Stimulated activated CD4-positive, alpha-beta T cell treated with anti-CD3 and anti-CD28 coated beads, Interleukin-15, amount 100 ng/mL, for 1 hour (primary cell): ENCODE measurements at places on chromosomes 5 and 9.

DNA sequence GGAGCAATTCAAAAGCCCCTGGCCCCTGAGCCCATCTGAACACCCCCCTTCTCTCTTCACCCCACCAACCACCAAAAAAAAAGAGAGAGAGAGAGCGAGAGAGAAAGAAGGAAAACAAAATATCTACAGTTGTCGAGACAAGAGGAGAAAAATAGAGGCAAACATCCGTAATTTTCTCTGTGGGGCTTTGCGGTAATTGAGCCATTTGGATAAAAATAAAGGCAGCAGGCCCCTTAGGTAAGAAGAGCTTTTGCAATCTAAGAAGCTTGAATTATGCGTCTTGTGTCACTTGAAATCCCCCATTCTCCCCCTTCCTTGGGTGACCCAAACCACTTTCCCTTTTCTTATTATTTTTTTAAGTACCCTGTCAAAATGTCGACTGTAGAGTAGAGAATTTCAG, 35.5 kb upstream of the FUBP3 start:
- DNase-seq = no peak

GRCh38 chr9:81225596-81225995, 463.8 kb downstream of the TLE1 start:
- DNase-seq = no peak

DNA sequence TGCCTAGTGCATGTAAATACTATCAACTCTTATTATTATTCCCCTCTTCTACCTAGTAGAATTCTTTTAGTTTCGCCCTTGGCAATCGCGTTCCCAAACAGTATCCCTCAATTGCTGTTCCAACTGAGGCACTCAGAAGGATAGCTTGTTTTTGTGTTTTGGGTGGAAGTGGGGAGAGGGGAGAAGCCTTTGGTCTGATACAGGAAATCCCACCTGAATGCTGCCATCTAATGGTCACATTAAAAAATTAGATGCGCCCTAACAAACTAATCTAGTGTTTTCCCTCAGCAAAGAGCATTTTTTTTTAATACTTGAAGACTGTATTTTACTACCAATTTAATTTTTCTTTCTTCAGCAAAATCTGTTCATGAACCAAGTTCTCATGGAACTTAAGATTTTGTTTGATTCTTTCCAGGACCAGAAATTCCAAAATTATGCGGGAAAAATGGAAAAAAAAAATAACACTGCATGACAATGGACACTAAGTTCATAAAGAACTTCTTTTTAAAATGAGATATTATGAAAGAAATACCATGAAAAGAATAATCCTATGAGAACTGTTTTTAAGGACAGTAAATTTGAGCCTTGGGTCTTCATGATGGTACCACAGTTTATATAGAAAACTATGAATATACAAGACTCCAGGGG, 22.2 kb upstream of the GLDC start:
- no peak for DNase-seq

GRCh38 chr9:97564291-97565175, 63.1 kb downstream of the TMOD1 start:
- DNase-seq = no peak

DNA sequence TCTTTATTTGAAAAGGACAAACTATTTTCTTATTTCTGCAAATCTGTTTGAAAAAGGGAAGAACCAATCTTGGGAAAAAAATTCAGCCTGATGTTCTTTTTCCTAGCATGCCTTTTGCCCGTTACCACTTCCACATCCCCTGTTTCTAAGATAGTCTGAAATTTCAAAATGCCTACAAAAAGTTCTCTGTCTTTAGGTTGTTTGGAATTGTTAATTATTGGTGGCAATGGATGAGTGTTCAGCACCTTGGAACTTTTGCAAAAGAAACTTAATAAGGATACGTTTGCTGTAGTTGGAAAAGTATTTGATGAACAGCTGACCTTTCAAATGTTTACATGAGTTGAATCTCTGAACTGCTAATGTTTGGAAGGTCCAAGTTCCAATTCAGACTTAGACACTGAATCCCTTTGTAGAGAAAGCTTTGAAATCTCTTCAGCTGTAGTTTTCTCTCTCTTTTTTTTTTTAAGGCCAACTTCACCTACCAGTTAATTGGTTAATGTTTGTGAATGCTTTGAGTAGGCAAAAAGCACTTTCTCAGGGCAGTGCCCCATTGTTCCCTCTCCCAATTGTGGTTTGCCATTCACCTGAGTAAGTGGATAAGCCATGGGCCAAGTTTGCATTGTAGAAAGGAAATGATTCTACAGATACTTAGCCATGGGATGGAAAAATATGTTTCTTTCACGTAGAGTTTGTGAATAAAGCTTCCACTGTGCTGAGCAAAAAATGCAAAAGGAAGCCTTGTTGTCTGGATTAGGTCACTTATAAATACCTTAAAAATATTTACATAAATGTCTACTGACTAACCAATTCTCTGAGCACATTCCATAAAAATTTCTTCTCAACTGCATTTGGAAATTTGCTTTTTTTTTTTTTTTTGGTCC, 156.4 kb upstream of the ELL2 start:
- DNase-seq = no peak

DNA sequence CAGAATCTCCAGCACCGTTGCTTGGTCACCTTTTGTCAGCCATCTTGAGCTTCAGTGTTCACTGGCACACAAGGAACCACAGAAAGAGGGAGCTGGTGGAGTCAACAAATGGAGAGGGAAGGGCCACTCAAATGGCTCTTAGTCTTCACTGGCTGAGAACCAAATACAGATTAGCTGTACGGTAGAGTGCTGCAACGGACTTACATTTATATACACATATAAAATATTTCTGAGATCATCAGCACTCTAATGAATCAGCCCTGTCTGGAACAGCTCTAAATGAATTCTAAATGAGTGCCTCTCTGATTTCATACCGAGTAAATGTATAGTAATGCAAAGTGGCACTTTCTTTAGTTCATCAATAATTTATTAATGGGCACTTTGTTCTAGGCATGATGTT, 24.8 kb downstream of the KCTD16 start:
- no peak for DNase-seq

DNA sequence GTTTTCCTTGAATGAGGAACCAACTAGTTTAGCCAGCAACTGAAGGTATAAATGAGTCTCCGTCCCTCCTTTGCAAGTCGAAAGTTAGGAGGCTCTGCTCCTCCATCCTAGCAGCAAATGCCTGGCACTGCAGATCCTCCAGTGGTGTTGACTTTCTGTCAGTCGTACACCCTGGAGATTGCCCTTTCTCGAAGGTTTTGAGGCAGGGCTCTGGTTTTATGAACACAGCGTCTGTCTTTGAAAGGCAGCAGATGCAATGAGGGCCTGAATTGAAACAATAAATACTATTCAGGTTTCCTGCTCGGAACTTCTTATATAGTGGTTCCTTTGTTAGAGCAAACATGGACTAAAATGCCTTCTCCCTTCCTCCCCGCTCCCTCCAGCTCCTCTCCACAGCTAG, 284.0 kb downstream of the TMEM38B start:
- DNase-seq = no peak

DNA sequence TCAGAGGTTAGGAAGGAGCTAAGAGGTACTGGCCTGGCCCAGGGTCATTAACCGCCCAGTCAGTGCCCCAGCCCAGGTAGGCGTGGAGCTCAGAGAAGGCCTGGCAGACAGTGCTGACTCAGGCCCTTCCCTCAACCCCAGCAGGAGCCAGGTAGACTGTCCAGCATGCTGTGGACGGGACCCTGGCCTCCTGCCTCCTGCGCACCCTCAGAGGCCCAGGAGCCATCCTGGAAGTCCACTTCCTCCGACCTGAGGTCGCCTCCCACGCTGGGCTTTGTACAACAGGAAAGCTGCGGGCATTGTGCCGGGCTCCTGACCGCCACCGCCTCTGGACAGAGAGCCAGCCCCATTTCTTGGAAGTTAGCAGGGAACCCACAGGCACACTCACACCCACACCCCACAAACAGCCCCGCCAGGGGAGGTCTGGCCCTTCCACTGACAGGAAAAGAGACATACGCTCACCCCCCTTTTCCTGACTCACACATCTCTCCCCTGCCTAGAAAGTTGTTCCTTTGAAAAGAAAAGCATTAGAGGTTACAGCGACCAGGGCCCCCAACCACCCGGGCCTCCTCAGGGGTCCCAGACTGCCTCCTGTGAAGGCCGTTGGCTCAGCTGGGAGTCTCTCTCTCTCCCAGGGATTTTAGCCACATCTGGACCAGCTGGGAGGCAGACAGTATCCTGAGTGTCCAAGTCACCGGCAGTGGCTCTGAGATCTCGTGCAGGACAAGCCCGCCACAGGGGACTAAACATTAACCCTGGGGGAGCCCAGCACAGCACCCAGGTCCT, 7.7 kb downstream of the RALGDS start:
- DNase-seq = no peak

GRCh38 chr9:77927265-77927664, 104.3 kb downstream of the GNAQ start:
- DNase-seq = no peak

DNA sequence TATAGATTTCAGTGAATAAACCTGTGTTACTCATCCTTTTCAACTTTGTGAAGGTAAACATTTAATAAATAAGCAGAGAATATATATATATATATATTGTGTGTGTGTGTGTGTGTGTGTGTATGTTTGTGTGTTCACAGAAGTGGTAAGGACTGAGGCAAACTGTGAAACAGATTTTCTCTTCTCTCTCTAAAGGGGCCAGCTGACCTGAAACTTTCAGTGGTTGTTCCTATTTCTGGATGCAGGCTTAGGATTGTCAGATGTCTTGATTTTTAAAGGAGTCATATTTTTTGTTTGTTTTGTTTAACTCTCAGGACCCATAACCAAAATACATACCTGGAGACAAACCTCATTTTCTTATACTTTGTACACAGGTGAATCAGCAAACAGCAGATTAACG, 714.9 kb upstream of the MEF2C start:
- DNase-seq = no peak

GRCh38 chr9:5516453-5517220, 6.3 kb downstream of the PDCD1LG2 start:
- no peak for DNase-seq

GRCh38 chr9:89999534-90000370, 394.9 kb downstream of the GADD45G start:
- DNase-seq = peak; percentile 27

DNA sequence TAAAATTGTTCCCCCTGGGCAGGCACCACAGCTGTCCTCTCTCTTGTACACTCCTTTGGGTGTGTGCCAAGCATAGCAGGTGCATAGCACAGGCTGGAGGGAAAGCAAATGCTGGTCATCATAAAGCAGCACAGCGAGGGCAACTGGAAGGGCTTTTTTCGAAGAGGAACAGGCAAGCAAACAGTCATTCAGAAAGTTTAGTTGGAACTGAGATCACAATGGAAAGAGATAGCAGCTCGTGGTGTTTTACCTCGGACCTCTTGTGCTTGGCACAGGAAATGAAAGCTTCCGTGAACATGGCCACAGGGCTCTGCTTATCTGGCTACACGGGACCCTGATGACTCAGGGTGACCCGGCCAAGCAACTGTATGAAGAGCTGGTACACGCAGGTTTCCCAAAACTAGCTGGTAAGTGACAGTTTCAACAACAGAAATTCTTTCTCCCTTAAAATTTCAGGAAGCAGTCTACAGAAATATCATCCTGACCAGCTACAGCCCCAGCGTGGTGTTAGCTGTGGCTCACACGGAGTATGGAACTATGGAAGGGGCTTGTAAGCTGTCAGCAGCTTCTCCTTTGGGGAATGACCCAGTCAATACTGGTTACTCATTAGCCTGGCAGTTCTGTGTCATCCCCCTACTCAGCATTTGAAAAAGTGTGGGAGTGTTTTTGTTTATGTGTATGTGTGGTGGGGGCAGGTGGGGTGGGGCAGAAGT, 48.1 kb downstream of the POC5 start:
- peak; percentile 4 for DNase-seq

DNA sequence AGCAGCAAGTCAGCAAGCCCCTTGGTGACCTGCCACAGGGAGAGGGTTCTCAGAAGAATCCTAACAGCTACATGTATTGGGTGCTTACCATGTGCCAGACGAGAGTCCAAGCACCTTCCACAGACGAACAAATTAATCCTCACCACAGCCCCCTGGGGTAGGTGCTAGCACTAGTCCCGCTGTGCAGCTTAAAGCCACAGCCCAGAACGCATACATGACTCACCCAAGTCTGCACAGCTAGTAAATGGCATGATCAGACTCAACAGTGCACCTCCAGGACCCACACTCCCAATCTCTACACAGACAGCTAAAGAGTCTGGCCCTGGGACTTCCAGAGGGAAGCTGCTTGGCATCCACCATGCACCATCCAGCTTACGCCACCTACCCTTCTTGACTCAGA, 111.5 kb downstream of the PAX5 start:
- no peak for DNase-seq

DNA sequence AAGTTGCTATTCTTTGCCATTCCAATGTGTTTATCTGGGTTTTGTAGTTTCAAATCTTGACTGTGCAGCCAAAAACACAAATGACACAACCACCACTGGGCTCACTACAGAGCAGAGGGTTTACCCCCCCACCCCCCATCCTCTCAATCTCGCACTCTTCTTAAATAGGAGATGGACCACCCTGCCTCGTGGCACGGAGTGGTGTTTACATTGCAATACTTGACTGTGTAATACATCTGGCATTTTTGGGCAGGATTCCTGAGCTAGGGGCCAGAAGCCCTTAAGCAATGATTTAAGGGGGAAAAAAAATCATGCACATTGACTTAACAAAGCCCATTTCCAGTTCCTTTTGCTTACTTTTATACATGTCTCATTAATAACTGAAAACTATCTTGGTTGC, 19.0 kb downstream of the PTCH1 start:
- no peak for DNase-seq
